H1 (cell line): ENCODE measurements at places on chromosomes 13 and 19.

DNA sequence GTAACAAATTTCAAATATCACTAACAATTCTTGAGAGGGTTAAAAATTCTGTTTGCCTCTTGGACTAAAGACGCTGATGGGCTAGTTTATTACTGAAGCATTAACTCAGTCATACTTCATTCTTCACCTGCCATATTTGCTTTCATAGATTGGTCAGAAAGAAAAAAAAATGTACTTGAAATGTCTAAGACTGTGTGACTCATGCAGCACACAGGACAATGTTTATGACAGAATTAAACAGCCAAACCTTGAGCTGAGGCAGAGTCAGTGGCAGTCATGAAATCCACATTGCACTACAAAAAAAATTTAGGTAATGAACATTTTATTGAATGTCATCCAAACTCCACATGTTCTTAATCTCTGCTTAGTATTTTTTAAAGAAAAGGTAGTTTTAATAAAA is 135.6 kb downstream of the PRR20E start:
- no peak for DNase-seq

DNA sequence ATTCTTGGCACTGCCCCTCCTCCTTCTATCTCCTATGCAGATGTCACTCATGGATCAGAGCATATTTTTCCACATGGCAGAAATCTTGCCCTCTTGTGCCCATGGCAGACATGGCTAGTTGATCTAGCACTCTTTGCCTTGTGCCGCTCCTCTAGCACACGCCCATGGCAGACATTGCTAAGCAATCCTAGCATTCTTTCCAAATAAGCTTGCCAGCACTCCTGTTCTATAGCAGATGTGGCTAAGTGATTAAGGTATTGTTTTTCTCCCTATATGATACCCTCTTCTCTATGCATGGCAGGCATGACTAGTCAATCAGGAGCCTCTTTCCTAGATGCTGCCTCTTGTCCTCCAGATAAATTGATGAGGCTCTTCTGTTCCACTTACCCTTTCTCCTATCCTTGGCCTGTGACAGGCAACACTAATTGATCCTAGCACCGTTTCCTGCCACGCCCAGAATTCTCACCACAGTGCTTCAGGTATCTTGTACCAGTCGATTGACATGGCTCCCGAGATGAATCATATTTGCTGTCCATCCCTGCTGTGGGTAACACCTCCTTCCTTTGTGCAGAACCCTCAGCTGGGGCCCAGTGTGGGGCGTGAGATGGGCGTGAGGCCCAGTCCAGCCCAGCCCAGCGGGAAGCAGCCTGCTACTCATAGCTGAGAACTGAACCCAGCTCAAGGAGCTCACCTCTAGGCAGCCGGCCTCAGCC is 26.9 kb downstream of the TMED1 start:
- no peak for DNase-seq

DNA sequence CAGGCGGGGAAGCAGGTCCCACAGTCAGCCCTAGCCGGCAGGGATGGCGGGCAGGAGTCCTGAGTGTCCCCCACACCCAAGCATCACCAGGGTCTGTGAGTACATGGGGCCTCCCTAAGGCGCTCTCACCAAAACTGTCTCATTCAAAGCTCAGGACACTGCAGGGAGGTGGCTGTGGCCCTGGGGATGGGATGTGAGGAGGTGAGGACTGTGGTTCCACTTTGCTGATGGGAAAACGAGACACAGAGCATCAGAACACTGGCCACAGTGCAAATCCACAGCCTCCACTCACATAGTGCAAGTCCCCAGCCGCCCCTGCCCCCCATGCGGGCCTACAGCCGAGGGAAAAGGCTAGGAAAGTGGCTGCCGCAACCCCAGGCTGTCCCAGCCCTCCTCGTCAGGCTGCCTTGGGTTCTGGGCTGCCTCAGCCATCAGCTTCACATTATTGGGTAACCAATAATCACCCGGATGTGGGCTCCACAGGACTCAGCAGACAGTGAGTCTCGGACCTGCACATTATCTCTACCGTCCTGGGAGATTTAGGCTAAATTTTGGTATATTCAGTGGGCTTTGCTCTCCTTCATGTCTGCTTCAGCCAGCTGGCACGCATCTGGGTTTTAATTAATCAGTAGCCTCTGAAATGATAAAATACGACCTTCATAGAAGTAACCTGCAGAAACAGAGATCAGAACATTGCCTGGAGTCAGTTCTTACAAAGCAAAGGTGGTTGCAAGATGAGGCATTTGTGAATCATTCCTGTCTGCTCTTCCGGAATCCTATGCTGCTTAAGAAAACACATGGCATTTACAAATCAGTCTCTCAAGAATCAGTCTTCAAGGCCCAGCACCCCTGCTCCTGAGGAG is 77.0 kb downstream of the SOX1 start:
- no peak for DNase-seq

- no peak for DNase-seq
Observed at GRCh38 chr19:41588497-41589209, 12.7 kb downstream of the CEACAM21 start.

DNA sequence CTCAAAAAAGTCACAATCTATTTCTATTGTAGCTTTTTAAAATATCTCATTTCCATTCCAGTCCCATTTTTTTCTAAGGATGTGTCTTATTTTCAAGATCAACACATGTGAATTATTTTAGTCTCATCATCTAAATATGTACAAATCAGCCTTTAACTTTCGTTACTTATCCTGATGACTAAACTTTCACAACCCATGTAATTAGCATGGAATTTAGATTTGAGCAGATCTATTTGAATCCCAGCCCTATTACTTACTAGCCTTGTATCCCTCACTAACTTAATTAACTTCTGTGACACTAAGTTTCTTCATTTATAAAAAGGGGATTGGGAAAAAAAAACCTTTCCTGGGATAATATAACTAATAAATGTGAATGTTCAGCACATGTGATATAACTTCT is 81.1 kb downstream of the UFM1 start:
- DNase-seq = no peak

DNA sequence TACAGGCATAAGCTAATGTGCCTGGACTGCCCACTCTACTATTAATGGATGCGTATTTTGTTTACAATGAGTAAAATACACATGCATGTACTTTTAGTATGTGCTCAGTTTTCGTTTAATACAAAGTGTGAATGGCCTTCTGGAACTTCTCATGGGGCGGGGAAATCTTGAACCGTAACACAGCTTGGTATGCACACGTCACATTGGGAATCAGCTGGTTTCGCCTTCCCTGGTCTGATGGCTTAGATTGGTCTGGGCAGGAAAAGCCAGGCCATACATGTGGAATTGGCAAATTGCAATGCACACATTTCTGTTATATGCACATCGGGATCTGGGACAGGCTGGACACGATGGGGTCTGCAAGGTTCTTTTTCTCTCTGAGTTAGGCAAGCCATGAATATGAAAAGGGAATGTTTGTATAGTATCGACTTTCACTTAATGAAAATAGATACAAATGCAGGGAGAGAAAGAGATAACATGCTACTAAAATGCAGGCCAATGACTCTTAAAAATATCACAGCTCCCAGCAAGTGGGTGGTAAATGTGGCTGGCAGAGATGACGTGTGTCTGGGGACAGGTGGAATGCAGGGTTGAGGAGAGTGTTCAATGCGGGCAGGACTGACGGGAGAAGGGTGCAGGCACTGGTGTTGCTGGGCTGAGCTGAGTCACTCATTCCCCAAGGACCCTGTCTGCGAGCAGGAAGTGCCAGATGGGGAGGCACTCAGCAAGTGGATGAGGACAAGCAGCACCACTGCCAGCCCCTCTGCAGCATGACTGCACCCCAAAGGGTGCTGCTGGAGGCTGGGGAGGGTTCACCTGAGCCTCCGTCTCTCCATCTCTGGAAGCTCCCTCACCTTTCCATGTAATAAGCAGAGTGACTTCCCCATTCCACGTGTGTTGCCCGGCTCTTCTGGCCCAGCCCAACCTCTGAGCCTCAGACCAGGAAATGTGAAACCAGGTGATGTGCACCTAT is 204.0 kb upstream of the GPR12 start:
- DNase-seq = no peak

GRCh38 chr13:67353941-67354340 is 123.8 kb upstream of the PCDH9 start:
- no peak for DNase-seq

DNA sequence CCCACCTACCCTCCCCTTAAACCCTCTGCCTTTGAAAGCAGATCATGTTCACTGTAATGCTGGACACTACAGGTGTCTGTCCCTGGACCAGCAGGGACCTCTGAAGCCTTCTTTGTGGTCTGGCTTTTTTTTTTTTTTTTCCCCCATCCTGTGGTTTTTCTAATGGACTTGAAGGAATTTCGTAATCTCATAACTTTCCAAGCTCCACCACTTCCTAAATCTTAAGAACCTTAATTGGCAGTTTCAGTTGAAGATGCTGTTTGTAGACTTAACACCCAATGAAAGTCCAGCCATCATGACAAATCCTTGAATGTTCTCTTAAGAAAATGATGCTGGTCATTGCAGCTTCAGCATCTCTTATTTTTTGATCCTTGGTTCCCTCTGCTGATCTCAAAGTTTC is 45.0 kb upstream of the LRCH1 start:
- DNase-seq = no peak

GRCh38 chr19:10640361-10640760 is 13.8 kb upstream of the ILF3 start:
- no peak for DNase-seq

GRCh38 chr13:91375116-91375729 is 23.2 kb upstream of the GPC5 start:
- no peak for DNase-seq

- no peak for DNase-seq
Observed at GRCh38 chr13:73520566-73521289, 461.9 kb downstream of the KLF5 start.

DNA sequence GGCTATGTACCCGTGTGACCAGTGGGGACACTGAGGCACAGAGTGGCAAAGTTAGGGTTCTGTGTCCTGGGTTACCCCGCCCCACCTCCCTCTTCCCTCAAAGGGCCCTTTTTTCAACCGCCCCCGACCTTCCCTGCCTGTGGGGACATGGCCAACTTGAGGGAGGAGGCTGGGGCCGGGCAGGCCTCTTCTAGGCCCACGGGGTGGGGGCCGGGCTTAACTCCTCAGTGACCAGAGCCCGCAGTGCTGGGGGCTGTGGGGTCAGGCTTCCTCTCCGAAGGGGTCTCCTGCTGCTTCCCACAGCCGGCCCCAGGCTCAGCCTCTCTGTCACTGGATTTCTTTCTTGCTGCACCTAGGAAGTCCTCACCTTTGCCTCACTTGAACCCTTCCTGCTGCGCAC is 23.9 kb downstream of the PIAS4 start:
- no peak for DNase-seq

DNA sequence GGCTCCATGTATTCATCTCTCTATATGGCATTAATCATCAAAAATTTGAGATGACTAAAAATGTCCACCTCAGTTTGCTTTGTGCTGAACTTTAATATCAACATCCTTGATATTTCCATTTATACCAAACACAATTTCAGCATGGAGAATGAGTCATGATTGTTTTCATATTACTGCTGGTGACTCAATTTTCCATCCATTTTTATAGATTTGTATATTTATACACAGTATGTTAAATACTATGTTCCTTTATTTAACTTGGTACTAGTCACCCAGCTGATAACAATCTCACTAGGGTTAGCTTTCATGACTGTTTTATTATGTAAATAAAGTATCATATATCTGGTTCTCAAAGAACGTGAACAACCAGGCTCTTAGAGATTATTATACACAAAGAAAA is 1255.1 kb downstream of the SLITRK1 start:
- DNase-seq = no peak

DNA sequence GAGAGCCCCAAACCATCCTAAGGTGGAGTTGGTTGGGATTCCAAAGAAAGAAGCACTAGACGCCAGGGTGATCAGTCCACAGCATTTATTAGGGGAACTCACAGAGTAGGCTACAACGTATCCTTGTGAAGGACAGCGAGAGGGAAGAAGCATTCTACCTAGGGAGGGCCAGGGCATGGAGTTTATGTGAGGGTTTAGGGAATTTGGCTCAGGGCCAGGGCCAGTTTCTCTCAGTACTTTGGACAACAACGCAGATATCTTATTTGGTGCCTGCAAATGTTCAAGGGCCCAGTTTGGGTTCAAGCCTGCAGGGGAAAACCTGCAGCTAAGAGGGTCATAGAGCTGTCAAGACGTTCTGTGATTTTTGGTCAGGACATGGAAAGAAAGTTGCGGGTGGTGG is 73.9 kb upstream of the GJB6 start:
- DNase-seq = no peak

DNA sequence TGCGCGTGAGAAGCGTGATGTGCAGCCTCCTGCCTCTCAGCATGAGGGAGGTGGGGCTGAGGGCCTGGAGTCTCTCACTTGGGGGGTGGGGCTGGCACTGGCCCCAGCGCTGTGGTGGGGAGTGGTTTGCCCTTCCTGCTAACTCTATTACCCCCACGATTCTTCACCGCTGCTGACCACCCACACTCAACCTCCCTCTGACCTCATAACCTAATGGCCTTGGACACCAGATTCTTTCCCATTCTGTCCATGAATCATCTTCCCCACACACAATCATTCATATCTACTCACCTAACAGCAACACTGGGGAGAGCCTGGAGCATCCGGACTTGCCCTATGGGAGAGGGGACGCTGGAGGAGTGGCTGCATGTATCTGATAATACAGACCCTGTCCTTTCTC is 8.7 kb downstream of the CD177 start:
- DNase-seq = no peak
